ENCODE measurements at places on chromosomes 6 and 20. TPM values are rescaled to one million over a fixed set of nuclear protein-coding genes. Genes with fewer than 3 reads are reported as not detected.

PRR18 gene
- 0.23 TPM for total RNA-seq

KIAA0408 gene
- 10.8 TPM for total RNA-seq

MYT1 gene
- 2.0 TPM for total RNA-seq

GPX5 gene
- total RNA-seq, result not detected

DNA sequence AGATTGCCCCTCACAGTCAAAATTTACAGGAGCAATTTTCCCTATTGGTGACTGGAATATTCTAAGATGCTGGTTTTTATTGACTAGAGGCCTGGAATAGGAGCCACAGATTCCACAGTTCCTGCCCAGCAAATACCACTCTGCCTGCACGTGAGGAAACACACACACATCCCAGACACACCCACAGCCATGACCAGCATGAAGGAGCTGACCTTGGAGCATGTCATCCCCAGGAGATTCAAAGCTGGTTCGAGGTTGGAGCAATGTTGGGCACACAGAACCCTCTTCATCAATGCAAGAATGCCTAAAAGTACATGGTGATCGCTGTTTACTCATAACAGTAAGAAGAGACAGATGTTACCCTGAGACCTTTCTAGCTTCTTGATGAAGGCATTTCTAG lies 244.6 kb upstream of the FOXQ1 start:
- no peaks in the 10 kb centered on the region for H3K4me1 ChIP-seq
- no peak overlapping the region for H3K4me3 ChIP-seq
- H3K27ac ChIP-seq, result no peak overlapping the region
- H3K36me3 ChIP-seq, result no peaks in the 10 kb centered on the region
- H3K27me3 ChIP-seq, result no peaks in the 10 kb centered on the region

DNA sequence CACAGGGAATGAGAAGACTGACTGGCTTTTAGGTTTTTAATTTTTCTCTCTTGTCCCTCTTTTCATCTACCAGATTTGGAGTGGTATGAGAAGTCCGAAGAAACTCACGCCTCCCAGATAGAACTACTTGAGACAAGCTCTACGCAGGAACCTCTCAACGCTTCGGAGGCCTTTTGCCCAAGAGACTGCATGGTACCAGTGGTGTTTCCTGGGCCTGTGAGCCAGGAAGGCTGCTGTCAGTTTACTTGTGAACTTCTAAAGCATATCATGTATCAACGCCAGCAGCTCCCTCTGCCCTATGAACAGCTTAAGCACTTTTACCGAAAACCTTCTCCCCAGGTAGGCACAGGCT lies 644 bp downstream of the MAD2L1BP start:
- no peak for DNase-seq
- H3K4me1 ChIP-seq, result peaks cover 10% of the 10 kb centered on the region
- H3K36me3 ChIP-seq, result peaks cover 19% of the 10 kb centered on the region
- H3K27ac ChIP-seq, result peak overlapping the region; percentile 79

- H3K4me3 ChIP-seq, result peak overlapping the region; percentile 24
- no peak overlapping the region for H3K27ac ChIP-seq
- H3K36me3 ChIP-seq, result no peaks in the 10 kb centered on the region
Observed at GRCh38 chr6:36660771-36661471, 17.6 kb upstream of the CDKN1A start.

DNA sequence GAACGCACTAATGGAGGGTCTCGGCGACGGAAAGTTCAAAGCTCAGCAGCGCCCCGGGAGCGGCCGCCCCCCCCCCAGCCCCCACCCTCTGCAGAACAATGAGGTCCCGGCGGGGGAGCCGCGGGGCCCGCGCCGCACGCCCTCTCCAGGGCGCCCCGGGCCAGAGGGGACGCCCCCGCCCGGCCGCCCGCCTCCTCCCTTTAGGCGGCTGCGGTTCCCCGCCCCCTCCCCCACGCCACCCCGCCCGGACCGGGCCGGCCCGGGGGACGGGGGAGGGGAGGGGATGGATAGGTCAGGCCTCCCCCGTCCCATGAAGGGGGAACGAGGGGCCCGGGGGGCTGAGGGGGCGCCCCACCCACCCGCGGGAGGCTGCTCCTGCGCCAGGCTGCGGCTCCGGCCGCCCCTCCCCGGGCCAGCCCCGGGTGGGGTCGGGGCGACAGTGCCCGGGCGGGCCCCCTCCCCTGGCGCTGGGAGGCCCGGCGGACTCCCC lies 1.5 kb downstream of the NOL4L start:
- peaks cover 11% of the 10 kb centered on the region for H3K4me1 ChIP-seq
- DNase-seq, result no peak
- H3K36me3 ChIP-seq, result no peaks in the 10 kb centered on the region
- no peak overlapping the region for H3K27ac ChIP-seq

DNA sequence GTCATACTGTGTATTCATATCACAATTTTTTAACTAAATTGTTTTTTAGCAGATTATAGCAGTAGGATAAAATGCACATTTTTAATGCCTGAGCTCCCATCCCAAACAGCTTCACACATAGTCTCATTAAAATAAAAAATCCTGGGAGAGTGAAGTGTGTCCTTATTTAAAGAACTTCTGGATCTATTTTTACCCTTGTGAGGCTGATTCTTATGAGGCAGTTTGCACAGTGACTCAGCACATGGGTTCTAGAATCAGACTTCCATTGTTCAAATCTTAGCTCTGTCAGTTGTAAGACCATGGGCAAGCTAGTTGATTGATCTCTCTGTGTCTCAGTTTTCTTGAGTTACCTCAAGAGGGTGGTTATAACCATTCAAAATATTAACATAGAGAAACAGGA lies 72.3 kb downstream of the MACROD2 start:
- no peaks in the 10 kb centered on the region for H3K36me3 ChIP-seq
- no peak overlapping the region for H3K27ac ChIP-seq
- no peak for DNase-seq
- no peaks in the 10 kb centered on the region for H3K27me3 ChIP-seq
- no peak overlapping the region for H3K4me3 ChIP-seq

DNA sequence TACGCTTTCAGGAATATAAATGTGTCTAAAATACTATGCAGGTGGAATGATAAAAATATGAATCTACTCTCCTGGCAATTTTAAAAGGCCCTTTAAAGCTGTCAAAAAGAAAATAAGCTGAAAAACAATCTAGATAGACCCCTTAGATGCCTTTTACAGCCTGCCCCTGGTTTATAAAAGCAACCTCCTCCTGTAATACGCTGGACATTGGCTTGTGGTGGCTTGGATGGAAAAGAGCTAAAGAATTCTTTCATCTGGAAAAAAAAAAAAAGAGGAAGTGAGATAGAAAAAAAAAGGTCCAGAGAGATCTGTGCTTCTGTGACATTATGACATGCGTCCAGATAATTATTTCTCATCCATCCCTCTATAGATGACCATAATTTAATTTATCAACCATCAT lies 115.9 kb upstream of the NRSN1 start:
- no peaks in the 10 kb centered on the region for H3K4me1 ChIP-seq
- no peak overlapping the region for H3K27ac ChIP-seq
- H3K27me3 ChIP-seq, result no peaks in the 10 kb centered on the region
- DNase-seq, result no peak
- no peak overlapping the region for H3K4me3 ChIP-seq
- no peaks in the 10 kb centered on the region for H3K36me3 ChIP-seq

DNA sequence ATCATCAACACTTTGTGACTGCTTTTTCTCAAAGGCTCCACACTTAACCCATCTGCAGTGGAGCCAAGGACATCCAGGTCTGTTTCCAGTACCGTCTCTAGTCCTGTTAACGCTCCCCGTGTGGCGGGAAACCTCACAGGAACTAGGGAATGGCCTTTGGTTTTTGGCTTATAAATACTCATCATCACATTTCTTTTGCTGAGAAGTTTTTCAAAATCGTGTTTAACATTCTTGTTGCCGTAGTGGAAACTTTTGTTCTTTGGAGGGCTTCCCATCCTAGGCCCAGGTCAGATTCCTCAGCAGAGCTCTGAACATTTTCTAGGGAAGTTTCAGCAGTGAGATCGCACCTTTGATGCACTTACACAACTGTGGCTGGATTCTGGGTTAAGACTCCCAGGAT lies 24.6 kb downstream of the DAAM2 start:
- peaks cover 2% of the 10 kb centered on the region for H3K4me1 ChIP-seq
- no peak overlapping the region for H3K27ac ChIP-seq
- H3K4me3 ChIP-seq, result no peak overlapping the region
- no peak for DNase-seq

- H3K27me3 ChIP-seq, result no peaks in the 10 kb centered on the region
- no peak for DNase-seq
- no peak overlapping the region for H3K27ac ChIP-seq
- H3K36me3 ChIP-seq, result no peaks in the 10 kb centered on the region
- peak overlapping the region; percentile 85 for H3K4me3 ChIP-seq
Observed at GRCh38 chr6:26197636-26197932, 110.4 kb downstream of the HFE start.

DNA sequence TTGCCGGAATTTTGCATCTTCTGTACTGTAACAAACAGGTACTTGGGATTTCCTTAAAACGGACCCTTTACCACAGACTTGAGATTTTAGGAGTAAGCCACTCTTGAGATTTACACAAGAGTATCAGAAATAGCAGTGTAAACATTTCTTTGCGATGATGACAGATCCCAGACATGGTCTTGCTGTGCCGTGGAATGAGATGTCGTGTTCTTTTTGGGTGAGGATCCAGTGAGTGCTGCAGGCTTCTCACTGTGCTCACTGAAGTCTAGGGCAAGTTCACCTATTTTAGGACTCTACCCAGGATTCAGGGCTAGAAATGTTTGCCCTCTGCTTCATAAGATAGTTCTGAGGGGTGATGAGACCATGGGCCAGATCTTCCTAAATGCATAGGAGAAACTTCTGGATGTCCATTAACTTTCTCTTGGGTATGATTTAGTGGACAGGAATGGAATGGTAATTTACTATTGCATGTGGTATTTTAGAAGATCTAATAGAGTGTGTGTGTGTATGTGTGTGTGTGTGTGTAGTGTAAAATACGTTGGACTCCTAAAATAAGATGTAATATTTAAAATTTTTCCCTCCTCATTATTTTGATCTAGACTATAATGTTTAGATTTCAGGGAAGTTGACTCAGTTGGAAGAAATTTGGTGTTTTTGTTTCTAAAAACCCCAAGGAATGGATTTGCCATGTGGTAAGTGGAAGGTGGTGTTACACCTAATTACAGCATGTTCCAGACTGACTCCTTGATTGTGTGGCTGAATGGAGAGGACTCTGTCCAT lies 8.5 kb downstream of the LRRC1 start:
- H3K36me3 ChIP-seq, result no peaks in the 10 kb centered on the region
- H3K27me3 ChIP-seq, result no peaks in the 10 kb centered on the region
- no peak for DNase-seq
- no peak overlapping the region for H3K27ac ChIP-seq
- H3K4me3 ChIP-seq, result no peak overlapping the region

DNA sequence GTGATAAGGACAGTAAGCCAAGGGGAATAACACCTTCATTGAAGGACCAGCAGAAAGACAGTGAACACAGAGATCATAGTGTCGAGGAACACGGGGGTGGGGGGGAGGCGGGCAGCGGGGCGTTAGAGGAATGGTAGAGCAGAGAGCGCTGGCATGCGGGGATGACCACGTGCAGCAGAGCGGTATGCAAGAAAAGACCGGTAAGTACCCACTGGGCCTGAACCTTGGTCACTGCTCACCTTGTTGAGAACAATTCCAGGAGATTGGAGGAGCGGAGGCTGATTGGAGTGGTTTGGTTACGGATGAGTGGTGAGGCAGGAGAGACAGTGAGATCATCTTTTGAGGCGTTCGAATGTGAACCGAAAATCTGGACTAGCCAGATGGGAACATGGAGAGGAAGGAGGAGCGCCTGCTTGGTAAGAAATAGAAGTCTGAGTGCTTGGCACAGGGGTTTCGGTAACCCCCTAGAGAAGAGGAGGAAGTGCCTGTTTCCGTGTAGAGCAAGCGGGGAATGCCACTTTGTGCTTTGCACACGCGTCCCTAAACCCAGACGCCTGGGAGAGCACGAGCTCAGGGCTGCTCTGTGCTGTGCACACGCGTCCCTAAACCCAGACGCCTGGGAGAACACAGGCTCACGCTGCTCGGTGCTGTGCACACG lies 70.0 kb downstream of the FAM120B start:
- DNase-seq, result no peak
- H3K27me3 ChIP-seq, result no peaks in the 10 kb centered on the region
- peaks cover 3% of the 10 kb centered on the region for H3K4me1 ChIP-seq

- no peak overlapping the region for H3K27ac ChIP-seq
- no peak overlapping the region for H3K4me3 ChIP-seq
- DNase-seq, result no peak
- H3K27me3 ChIP-seq, result no peaks in the 10 kb centered on the region
Observed at GRCh38 chr6:16591396-16592222, 169.7 kb downstream of the ATXN1 start.

GRCh38 chr6:89999154-89999553 lies 104.9 kb downstream of the GJA10 start:
- H3K4me1 ChIP-seq, result no peaks in the 10 kb centered on the region
- H3K27me3 ChIP-seq, result no peaks in the 10 kb centered on the region
- H3K36me3 ChIP-seq, result no peaks in the 10 kb centered on the region
- no peak overlapping the region for H3K27ac ChIP-seq

DNA sequence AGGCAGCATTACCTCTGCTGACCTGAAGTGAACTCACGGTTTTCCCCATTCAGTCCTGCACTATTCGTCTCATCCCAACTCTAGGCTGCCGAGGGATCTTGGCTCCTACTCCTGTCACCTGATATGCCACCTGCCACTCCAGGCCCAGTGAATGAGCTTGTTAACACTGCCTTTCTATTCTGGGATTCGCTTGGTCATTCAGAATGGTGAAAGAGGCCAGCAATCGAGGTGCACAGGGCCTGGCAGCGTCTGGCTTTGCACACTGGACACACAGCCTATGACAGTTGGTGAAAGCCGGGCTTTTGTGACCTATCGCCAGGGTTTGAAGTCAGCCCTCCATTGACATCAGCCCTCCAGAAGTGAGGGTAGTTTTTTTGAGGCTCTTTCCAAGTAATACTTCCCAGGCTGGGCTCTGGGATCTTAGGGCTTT lies 59.3 kb upstream of the MYL9 start:
- no peak for DNase-seq
- H3K27me3 ChIP-seq, result no peaks in the 10 kb centered on the region
- no peaks in the 10 kb centered on the region for H3K4me1 ChIP-seq
- H3K36me3 ChIP-seq, result no peaks in the 10 kb centered on the region
- no peak overlapping the region for H3K4me3 ChIP-seq

DNA sequence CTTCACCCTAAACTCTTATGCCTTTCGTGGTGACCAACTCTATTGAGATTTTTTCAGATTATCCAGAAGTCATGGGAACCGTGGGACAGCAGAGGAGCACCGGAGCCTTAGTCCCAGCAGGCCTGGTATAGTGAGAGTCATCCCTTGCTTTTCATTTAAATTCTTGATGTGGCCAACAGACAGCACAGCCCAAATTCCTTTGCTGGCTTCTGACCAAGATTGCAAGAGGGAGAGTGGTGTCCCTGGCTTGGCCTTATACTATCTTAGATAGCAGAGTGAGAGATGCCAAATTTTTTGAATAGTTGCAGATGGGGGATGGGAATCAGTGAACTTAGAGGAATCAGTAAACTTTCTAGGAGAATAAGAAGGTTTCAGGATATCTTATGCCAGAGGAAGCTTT lies 7.8 kb downstream of the STX11 start:
- no peak overlapping the region for H3K27ac ChIP-seq
- H3K36me3 ChIP-seq, result no peaks in the 10 kb centered on the region
- no peaks in the 10 kb centered on the region for H3K4me1 ChIP-seq
- H3K27me3 ChIP-seq, result no peaks in the 10 kb centered on the region
- no peak for DNase-seq
- no peak overlapping the region for H3K4me3 ChIP-seq

GRCh38 chr20:1163105-1163504 lies 21.7 kb downstream of the TMEM74B start:
- no peak overlapping the region for H3K27ac ChIP-seq
- no peaks in the 10 kb centered on the region for H3K4me1 ChIP-seq
- H3K27me3 ChIP-seq, result no peaks in the 10 kb centered on the region
- DNase-seq, result no peak

Data from H1 (cell line).